ENCODE measurements at places on chromosomes 2 and 18.

DNA sequence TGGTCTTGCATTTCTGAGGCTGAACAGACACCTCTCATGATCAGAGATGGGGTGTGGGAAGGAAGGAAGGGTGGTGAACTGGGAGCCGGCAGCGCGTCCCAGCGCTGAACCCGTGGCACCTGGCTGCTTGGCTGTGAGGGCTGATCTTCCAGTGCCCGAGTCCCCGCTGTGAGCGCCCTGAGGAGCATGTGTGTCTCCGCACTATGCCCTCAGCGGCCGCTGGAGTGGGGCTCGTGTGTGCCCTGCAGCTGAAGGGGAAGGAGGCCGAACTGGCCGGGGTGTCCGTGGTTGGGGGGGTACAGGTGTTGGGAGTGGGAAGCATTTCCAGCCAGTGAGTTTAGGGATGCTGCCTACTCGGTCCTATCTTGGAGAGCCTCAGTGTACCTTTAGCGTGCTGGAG, 82.2 kb downstream of the LDLRAD4 start:
- no peak for DNase-seq

GRCh38 chr18:13640266-13640860, 86.0 kb downstream of the FAM210A start:
- peak; percentile 43 for DNase-seq

- DNase-seq, result peak; percentile 10
Observed at GRCh38 chr18:79529991-79530390, 134.3 kb downstream of the NFATC1 start.

- DNase-seq, result peak; percentile 38
Observed at GRCh38 chr2:45652090-45653031, 886 bp downstream of the PRKCE start.

GRCh38 chr2:58920001-58920400, 678.9 kb upstream of the FANCL start:
- DNase-seq, result no peak

DNA sequence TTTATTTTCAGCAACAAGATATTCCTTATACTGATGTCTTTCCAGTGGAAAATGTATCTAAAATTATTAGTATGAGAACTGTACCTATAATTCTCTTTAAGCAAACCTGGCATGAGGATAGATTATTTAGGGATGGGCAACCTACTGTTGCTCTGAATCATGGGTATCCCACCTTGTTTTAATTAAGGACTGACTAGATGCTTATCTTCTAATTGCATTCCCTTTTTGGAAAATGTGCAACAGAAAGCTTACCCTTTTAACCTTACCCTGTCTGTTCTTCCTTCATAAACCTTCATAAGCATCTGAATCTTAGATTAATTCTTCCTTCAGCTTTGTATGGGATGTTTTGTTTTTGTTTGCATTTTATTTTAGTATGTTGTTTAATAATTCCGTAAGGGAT, 110.3 kb downstream of the TAF4B start:
- DNase-seq, result no peak

DNA sequence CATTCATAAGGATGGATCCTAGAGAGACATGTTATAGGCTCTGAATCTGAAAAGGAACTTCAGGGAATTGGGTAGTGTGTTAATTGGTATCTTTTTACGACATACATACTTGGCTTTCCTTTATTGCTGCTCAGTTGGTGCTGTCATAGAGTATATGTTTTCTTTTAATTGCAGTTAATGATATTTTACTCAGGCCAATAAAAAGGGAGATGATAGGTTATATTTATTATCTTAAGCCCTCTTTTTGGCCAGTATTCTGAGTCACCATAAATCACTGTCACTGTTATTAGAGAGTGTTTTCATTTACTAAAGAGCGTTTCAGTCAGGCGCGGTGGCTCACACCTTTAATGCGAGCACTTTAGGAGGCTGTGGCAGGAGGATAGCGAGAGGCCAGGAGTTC, 47.6 kb downstream of the RALBP1 start:
- no peak for DNase-seq

All from head of caudate nucleus (tissue), 42 donors.